ENCODE measurements at places on chromosomes 3 and 15.

GRCh38 chr15:78564743-78565096 lies 600 bp upstream of the CHRNA5 start:
- H3K27me3 ChIP-seq, result peaks cover 3% of the 10 kb centered on the region
- peak overlapping the region; percentile 13 for H3K27ac ChIP-seq
- H3K36me3 ChIP-seq, result no peaks in the 10 kb centered on the region
- H3K4me3 ChIP-seq, result peak overlapping the region; percentile 82
- H3K4me1 ChIP-seq, result peaks cover 24% of the 10 kb centered on the region

DNA sequence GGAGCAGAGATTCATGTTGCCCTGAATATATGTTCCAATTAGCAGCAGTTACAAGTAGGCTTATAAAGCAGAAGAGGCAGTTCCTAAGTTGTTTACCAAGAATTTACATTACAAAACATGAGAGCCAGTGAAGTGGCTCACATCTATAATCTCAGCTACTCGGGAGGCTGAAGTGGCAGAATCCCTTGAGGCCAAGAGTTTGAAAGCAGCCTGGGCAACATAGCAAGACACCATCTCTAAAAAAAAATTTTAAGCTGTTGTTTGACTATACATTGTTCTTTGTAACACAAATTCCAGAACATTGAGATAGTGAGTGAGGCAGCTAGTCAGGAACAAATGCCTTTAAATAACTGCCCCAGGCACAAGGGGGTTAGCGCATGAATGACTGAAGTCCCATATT lies 10.3 kb upstream of the ZMAT3 start:
- H3K36me3 ChIP-seq, result no peaks in the 10 kb centered on the region
- H3K27ac ChIP-seq, result no peak overlapping the region
- H3K4me3 ChIP-seq, result no peak overlapping the region
- H3K27me3 ChIP-seq, result no peaks in the 10 kb centered on the region
- DNase-seq, result no peak
- peaks cover 7% of the 10 kb centered on the region for H3K4me1 ChIP-seq

- peaks cover 21% of the 10 kb centered on the region for H3K4me1 ChIP-seq
- no peak for DNase-seq
- no peak overlapping the region for H3K4me3 ChIP-seq
- H3K27me3 ChIP-seq, result no peaks in the 10 kb centered on the region
- no peaks in the 10 kb centered on the region for H3K36me3 ChIP-seq
These were observed 260.5 kb downstream of the PTPRG start for GRCh38 chr3:61821823-61822251.

GRCh38 chr3:140540262-140540661 lies 137.6 kb upstream of the TRIM42 start:
- no peaks in the 10 kb centered on the region for H3K36me3 ChIP-seq
- DNase-seq, result no peak
- peaks cover 3% of the 10 kb centered on the region for H3K27me3 ChIP-seq
- no peak overlapping the region for H3K27ac ChIP-seq
- no peaks in the 10 kb centered on the region for H3K4me1 ChIP-seq
- no peak overlapping the region for H3K4me3 ChIP-seq

DNA sequence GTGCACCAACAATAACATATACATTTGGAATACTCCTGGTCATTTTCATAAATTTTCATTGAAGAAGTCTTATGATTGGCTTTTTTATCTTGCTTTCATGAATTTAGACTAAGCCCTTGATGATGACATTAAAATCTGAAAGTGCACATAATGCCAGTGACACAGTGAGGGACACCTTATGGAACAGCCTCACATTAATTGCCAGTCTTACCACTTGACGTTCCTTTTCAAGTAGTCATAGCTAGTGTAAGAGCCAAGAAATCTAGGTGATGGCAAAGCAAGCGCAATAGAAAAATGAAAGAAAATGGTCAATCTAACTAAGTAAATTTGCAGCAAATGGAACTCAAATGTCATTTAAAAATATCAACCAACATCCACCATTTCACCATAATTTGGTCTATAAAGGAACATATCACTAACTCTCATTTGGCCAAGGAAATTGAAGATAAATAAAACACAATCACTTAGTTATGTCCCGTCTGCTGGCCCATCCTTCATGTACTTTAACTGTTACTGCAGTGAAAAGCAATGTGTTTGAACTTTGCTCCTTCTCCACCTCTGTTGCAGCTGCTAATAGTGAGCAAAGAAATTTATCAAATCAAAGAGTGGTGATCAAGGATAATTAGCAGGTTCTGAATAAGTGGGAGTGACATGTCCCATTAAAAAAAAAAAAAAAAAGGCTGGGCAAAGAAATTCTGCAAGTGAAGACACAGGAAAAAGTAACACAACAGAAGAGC lies 110.0 kb downstream of the TJP1 start:
- no peak overlapping the region for H3K27ac ChIP-seq
- H3K27me3 ChIP-seq, result peaks cover 6% of the 10 kb centered on the region
- peaks cover 69% of the 10 kb centered on the region for H3K36me3 ChIP-seq
- H3K4me3 ChIP-seq, result no peak overlapping the region
- DNase-seq, result no peak

DNA sequence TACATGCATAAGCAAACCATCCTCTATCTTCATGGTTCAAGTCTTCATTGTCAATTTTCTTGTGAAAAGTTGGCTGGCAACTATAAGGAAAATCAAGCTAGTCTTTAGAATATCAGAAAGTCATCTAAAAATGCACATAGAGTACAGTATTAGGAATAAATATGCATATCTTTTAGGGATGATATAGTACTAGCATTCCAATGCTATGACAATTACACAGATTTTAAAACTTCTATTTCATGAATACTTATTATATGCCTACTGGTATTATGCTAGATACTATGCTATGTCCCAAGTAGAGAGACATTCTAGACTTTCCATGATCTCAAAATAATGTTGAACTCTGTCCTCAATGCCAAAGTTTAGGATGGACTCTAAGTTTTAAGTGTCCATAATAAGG lies 81.3 kb upstream of the NAALADL2 start:
- no peaks in the 10 kb centered on the region for H3K27me3 ChIP-seq
- H3K4me1 ChIP-seq, result no peaks in the 10 kb centered on the region
- no peak overlapping the region for H3K4me3 ChIP-seq
- no peaks in the 10 kb centered on the region for H3K36me3 ChIP-seq

DNA sequence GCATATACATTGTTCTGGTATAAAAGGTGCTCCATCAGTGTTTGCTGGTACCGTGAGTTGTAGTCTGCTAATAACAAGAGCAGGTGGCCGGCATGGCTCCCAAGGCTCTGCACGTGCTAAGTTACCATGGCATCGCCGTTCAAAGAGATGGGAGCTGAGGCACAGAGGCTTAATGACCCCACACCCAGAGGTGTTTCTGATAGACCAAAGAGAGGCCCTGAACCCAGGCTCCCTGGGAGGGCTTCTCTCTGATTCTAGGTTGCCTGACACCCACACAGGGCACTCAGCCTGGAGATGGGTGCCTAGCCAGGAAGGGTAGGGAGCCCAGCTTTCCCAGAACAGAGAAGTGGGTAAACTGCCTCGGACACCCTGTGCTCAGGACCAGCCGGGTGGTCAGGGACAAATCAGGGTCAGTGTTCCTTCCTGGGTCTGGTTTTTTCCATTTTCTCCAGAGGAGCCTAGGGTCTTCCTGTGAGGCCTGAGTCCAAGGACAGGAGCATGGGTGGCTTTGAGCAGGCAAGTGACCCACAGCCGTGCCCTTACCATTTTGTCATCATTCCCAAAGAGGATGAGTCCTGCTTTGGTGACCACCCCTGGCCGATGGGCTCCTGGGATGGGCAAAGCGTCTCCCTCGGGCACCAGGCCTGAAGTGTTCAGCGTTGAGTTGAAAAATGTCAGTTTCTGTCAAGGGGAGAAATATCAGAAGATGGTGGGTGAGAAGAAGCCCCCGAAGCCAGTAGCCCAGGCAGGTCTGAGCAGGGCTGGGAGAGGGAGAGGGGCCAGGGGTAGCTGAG lies 27.3 kb downstream of the ALDH1L1 start:
- H3K4me1 ChIP-seq, result peaks cover 3% of the 10 kb centered on the region
- peaks cover 5% of the 10 kb centered on the region for H3K36me3 ChIP-seq

DNA sequence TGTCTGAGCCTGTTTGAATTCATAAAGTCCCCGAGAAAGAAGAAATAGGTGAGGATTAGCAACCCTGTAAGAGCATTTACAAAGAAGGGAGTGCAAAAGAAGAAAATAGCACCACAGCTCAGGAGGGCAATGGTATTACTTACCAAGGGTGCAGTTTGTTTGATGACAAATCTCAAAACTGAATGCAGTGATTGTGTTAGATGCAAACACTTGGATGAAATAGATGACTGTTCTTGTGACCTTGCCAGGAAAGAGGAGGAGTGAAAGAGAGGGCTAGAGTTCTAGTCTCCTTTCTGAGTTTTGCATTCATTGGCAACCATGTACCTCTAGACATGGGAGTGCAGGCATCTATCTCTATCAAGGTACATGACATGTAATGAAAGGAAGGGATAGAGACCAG lies 1030.8 kb upstream of the CFAP20DC start:
- H3K4me3 ChIP-seq, result no peak overlapping the region
- DNase-seq, result no peak
- H3K36me3 ChIP-seq, result no peaks in the 10 kb centered on the region

- H3K36me3 ChIP-seq, result no peaks in the 10 kb centered on the region
- H3K27me3 ChIP-seq, result no peaks in the 10 kb centered on the region
These were observed 310.7 kb downstream of the RORA start for GRCh38 chr15:60918234-60918959.

GRCh38 chr15:89067751-89068150 lies 20.5 kb upstream of the ABHD2 start:
- H3K4me3 ChIP-seq, result no peak overlapping the region
- peaks cover 2% of the 10 kb centered on the region for H3K27me3 ChIP-seq

DNA sequence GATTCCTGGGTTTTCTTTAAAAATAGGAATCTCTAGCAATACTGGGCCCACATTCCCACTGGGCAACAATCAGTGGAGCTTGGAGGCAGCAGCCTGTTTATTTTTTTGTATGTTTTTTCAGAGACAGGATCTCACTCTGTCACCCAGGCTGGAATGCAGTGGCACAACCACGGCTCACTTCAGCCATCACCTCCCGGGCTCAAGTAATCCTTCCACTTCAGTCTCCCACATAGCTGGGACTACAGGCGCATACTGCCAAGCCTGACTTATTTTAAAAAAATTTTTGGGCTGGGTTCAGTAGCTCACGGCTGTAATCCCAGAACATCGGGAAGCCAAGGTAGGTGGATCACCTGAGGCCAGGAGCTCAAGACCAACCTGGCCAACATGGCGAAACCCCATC lies 29.1 kb upstream of the GNB5 start:
- peaks cover 36% of the 10 kb centered on the region for H3K36me3 ChIP-seq
- H3K27ac ChIP-seq, result no peak overlapping the region
